ENCODE measurements at places on chromosomes 1 and 21.
A peak's percentile ranks its signal among the peaks of the same experiment; 100 is the strongest.

DNA sequence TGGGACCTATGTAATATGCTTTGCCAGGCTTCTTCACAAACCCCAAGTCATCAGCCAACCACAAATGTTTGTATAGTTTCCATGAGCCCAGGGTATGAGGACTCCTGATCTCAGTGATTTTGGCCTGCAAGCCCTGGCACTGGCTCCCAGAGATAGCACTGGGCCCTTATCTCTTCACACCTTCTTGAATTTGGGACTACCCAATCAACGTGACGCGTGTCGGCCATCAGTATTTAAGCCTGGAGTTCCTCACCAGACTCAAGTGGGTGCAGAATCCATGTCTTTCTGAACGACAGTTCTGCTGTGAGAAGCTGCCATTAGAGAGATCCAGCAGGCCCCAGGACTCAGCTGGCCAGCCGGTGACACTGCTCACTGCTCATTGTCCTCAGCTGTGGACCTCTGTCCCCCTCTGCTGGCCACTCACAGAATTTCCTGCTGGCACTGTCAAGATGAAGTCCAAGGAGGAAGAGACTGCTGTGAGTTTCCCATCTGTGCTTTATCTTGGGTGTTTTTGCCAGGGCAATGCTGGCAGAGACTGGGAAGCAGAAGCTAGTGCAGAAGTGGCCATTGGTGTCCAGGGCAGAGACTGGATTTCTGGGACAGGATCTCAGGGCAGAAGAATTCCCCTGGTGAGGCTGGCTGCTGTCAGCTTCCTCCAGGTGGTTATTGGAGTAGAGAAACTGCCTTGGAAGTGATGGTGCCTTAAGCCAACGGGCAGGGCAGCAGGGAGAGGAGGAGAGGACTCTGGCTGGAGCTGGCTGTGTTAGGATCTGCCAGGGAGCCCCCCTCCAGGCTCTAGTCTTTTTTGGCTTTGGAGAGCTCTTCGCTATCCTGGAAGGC lies 28.4 kb downstream of the TMCC2 start:
- peak; percentile 88 for DNase-seq

DNA sequence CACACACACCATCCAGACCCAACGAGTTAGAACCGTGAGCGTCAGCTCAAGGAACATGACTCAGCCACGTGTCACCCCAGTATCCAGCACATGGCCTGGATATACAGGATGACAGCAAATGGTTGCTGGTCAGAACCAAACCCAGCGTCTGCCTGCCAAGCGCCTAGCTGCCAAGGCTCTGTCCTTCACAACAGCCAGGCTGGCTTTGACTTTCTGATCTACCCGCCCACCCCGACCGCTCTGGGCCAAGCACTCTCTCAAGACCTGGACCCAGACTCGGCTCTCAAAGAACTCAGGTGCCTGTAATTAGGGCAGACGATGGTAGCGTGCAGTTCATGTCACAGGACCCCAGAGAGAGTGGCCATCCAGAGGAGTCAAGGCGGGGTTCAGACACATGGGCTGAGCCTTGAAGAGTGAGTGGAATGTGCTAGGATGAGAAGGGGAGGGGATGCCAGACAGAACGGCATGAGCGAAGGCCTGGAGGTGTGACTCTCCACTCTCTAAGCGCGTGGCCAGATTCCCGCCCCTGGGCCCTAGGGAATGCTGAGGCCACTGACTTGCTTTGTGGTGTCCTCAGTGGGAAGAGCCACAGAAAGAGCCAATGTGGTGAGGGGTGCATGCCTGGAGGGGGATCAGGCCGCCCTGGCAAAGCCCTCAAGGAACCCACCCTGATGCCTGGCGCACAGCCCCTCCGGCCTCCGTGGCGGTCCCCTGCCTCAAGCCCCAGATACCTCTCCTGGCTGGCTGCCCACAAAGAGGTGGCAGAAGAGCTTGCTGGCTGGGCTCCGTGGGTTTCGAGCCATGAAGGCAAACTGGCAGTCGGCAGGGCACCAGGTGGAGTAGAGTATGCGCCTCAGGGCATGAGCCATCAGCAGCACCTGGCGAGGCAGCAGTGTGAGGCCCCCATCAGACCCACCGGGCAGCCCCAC lies 7.0 kb downstream of the SH2D5 start:
- DNase-seq: no peak

DNA sequence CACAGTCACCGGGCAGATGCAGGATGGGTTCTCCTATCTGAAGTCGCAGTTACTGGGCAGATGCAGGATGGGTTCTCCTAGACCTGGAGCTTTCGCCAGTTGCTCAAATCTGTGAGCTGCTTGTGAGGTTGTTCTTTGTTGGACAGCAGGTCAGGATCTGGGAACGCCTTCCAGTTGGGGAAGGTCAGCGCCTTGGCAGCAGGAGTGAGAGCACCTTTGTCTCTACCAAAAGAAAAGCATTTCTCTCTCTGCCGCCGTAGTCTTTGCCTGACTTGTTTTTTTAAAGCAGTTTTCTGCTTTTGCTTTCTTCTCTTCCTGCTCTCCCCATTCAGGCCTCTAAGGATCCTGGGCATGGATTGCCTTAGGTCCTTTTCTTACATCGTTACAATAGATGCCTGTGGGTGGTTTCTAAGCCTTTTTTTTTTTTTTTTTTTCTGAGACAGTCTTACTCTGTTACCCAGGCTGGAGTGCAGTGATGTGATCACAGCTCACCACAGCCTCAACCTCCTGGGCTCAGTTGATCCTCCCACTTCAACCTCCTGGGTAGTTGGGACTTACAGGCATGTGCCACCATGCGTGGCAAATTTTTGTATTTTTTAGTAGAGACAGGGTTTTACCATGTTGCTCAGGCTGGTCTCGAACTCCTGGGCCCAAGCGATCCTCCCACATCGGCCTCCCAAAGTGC lies 15.7 kb downstream of the PEX14 start:
- DNase-seq: no peak

GRCh38 chr1:27001570-27002360 lies 8.3 kb downstream of the TRNP1 start:
- DNase-seq: peak; percentile 16

GRCh38 chr1:242132121-242132817 lies 133.4 kb upstream of the MAP1LC3C start:
- DNase-seq: no peak

All from stimulated activated naive CD8-positive, alpha-beta T cell treated with anti-CD3 and anti-CD28 coated beads, Interleukin-15, Interleukin-2, amounts not matched to agents 100 U/mL and 50 U/mL, for 24 hours (primary cell).